Fibroblast of villous mesenchyme (primary cell): ENCODE measurements at places on chromosomes 16 and 17. TPM values are rescaled to one million over a fixed set of nuclear protein-coding genes. Genes with fewer than 3 reads are reported as not detected.

DNA sequence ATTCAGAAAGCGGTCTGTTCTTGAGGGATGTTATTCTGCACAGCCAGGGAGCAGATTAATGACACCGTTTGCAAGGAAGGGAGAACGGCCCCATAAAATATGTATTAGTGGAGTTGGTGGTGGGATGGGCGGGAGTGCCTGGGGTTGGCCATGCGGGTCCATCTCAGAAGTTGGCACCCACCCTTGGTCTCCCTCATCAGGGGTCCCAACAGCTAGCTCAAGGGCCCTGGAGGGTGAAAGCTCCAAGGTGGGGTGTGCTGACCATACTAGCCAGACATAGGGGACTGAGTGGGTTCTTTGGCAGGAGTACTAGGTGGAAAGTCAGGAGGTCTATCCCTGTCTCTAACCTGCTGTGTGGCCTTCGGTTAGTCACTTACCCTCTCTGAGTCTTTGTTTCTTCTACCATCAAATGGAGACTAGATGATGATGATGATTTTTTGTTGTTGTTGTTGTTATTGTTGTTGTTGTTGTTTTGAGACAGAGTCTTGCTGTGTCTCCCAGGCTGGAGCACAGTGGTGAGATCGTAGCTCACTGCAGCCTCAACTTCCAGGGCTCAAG, 83.2 kb upstream of the BRD7 start:
- no peak for DNase-seq

DNA sequence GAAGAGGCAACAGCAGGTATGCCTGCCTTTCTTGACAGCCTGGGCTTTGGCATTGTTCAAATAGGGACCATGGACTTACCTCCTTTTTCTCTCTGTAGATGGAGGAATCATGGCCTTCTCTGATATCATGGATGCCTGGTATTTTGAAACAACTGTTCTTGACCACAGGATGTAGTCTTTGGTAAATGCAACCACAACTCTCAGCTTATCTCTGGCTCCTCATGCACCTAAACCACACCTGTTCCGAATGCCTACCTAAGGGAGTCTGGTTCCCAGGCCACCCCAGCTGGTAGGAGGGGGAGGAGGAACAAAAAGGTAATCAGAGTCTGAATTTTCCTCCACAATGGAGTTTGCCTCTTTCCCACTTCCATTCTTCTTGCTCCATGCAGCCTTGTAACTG, 18.8 kb downstream of the CDK5RAP3 start:
- DNase-seq: no peak

DNA sequence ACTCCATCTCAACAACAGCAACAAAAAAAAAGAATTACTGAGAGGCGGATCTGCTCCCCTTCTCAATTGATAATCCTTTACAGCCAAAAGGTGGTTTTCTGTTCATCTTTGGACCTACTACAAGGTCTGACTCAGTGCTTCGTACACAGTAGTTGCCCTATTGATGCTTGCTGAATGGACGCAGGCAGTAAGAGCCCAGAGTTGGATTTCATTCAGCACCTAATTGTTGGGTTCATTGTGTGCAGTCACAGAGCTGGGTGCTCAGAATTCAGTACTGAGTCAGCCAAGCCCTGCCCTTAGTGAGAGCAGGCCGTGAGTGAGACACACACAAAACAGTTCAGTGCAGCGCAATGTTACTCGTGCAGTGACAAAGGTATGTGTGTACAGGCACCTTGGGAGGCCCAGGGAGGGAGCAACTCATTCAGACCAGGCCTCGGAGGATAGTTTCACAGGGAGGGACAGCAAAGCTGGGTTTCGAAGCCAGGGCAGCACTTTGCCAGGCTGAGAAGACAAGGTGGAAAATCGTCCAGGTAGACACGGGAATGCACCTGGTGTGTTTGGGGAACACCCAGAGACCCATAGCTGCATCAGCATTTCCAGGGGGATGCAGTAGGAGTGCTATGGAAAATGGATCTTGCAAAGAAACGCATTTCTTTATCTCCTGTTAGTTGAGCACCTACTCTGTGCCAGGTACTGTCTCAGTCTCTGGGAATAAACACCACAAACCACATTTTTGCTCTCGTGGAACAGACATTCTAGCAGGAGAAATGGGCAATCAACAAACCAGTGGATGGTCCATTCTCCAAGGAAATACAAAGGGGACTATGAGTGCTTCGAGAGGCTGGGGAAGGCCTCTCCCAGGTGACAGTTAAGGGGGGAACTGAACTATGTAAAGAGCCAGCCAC, 18.1 kb upstream of the KRT17 start:
- no peak for DNase-seq

DNA sequence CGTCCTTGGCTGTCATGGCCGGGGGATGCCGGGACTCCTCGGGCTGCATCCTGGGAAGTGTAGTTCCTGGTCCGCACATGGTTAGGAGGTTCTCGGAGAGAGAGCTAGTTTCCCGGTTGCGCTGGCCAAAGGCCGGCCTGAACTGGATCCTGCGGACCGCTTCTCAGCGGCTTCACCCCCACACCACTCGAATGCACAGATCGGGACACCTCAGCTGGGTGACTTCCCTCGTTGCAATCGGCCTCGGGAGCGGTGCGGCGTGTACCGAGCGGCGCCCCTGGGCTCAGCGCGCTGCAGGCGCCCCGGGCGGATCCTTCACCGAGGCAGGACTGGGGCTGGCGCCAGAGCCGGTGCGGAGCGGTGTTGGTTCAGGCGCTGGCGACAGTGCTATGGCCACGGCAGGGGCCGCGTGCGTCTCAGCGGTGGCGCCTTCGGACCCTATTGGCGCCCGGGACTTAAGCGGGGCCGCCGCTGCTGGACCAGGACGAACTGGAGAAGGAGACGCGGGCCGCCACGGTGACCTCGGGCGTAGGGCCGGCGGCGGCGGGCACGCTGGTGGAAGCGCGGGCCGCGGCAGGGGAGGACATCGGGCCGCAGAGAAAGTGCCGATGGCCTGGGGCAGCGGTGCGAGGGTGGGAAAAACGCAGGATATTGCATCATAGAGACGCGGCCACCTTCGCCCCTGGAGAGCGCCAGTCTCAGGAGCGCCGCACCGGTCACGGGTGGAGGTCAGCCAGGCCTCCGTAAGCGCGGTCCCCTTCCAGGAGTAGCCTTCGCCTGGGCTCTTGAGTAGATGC, 11.4 kb downstream of the ZNF629 start:
- peak; percentile 70 for DNase-seq

DNA sequence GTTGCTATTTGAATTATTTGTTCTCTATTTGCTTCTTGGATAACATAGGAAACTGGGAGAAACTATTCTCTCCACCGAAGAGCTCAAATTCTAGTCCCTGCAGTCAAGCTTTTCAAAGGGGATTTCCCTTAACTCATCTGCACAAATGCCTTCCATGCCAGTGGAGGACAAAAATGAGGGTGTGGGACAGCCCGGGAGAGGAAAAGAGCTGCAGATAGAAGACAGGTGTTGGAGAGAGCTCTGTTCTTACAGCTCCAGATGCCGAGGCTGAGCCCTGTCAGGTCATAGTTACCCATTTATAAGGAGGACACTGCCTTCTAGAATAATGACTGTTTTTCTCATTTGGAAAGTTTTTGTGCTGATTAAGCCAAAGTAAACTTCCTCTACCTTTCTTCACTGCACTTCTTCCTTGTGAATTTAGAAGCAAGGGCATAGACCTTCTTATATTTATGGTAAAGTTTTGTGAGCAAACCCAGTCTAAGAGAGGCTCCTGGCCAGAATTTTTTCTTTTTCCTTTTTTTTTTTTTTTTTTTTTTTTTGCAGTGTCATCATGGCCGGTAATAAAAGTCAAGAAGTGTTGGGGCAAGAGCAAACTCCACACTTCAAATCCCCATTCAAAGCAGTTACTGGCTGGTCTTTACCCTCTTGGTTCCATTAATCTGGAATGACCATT, 177.2 kb downstream of the ABCC12 start:
- no peak for DNase-seq

DNA sequence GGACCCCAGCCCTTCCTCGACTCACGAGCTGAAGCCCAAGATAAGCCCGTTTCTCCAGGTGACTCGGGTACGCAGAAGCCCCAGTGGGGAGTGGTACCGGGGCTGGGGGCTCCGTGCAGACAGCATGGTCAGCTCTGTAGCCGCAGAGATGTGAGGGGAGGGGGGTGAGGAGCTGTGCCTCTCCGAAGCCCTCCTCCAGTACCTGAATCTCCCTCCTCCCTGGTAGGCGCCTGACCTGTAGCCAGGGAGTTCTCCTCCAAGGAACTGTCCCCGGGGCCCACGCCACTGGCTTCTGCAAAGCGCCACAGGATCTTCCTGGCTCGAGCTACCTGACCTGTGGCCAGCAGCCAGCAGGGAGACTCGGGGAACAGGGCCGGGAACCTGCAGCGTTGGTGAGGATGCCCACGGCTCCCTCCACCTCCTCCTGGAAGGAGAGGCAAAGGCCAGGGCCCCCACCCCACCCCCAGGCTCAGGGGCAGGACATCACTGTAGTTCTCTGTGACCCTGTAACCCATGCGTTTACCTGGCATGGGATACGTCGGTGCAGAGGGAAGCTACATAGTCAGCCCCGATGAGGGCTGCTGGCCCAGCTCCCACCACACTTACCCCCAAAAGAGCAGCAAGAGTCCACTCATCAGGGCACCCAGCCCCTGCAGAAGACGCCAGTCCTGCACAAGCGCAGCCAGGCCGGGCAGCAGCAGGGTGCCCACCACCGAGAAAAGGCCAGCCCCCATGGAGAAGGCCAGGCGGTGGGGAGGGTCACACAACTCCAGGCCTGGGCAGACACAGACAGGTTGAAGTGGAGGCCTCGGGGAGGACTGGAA, 1.7 kb downstream of the SLC22A31 start:
- no peak for DNase-seq

Gene TBC1D3B
- total RNA-seq: 0.43 TPM in 1 of 2 replicates, not detected in the other

Gene CCDC154
- total RNA-seq: under 0.01 TPM in 2 replicates

Gene TBC1D28
- total RNA-seq: not detected in 2 replicates
